ENCODE measurements at places on chromosomes 7 and 10. TPM values are rescaled to one million over a fixed set of nuclear protein-coding genes. Genes with fewer than 3 reads are reported as not detected.

DNA sequence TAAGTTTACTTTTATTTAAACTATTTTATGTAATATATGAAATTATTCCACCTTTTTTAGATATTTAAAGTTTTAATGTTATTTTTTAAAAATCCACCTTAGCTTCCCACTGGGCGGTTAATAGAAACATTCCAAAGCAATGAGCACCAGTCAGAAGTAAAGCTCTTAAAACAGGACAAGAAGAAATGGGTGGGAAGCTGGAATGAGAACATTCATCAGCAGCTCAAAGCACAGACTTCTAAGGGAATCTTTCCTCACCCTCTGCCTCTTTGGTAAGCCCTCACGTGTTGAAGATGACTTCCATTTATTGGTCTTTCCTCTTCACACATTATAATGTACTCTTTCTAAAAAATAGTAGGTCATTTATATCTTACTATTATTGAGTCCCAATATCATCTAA, 3.1 kb downstream of the AGMO start:
- H3K27me3 ChIP-seq, result no peaks in the 10 kb centered on the region
- H3K4me1 ChIP-seq, result no peaks in the 10 kb centered on the region
- H3K4me3 ChIP-seq, result no peak overlapping the region
- no peaks in the 10 kb centered on the region for H3K36me3 ChIP-seq
- no peak for DNase-seq

- no peak for DNase-seq
- no peaks in the 10 kb centered on the region for H3K4me1 ChIP-seq
- H3K27me3 ChIP-seq, result no peaks in the 10 kb centered on the region
- no peaks in the 10 kb centered on the region for H3K36me3 ChIP-seq
- H3K4me3 ChIP-seq, result no peak overlapping the region
Observed at GRCh38 chr10:59589796-59590195, 119.9 kb downstream of the SLC16A9 start.

- H3K27ac ChIP-seq, result no peak overlapping the region
- no peaks in the 10 kb centered on the region for H3K36me3 ChIP-seq
- H3K4me3 ChIP-seq, result no peak overlapping the region
- H3K27me3 ChIP-seq, result no peaks in the 10 kb centered on the region
- DNase-seq, result no peak
Observed at GRCh38 chr7:36523371-36524101, 133.9 kb downstream of the ANLN start.

GRCh38 chr7:37393476-37393875, 55.2 kb downstream of the ELMO1 start:
- no peaks in the 10 kb centered on the region for H3K36me3 ChIP-seq
- no peak overlapping the region for H3K27ac ChIP-seq
- H3K4me1 ChIP-seq, result peaks cover 40% of the 10 kb centered on the region

UFSP1 gene
- total RNA-seq, result 0.55 TPM

- H3K27ac ChIP-seq, result no peak overlapping the region
- no peaks in the 10 kb centered on the region for H3K4me1 ChIP-seq
- H3K27me3 ChIP-seq, result no peaks in the 10 kb centered on the region
- DNase-seq, result no peak
- no peak overlapping the region for H3K4me3 ChIP-seq
- no peaks in the 10 kb centered on the region for H3K36me3 ChIP-seq
Observed at GRCh38 chr10:25405871-25406270, 231.1 kb downstream of the GPR158 start.

Data from upper lobe of left lung (tissue), 6 donors.